ENCODE measurements at places on chromosomes 2 and 18.

DNA sequence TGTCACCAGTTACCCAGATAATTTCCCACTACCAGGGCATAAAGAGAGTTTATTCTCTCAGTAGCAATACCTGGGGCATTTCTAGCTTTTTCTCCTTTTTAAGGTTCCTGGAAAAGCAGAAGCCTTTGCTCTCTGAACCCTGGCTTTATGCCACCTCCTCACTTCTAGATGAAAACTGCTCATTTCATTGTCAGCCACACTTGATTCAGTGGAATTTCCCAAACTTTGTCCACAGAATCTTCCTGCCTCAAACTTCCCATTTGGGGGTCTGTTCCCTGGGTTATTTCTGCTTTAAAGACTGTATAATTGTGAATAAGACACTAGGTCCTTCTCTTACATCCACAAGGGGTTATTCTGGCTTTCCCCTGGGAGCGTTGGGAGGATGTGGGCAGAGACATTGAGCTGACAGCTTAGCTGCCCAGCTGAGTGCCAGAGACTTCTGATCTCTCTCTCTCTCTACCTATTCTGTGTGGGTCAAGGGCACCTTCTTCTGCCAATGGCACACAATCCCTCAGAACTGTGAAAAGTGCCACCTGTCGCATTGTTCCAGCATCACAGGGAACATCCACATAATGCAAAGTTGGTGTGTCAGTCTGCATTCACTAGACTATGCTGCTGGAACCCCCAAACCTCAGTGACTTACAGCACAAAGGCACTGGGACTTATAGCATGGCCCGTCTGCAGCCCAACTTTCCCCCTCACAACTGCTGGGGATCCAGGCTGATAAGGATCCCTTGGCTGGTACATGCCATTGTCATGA lies 19.9 kb upstream of the NRP2 start:
- DNase-seq = no peak

GRCh38 chr2:36137612-36138011 lies 218.0 kb upstream of the CRIM1 start:
- DNase-seq = no peak

GRCh38 chr18:76495006-76495370 lies at the start of gene ZNF516:
Gene ZNF516 (minus strand): TSS chr18:76495242. CDS start chr18:76443054, 52,188 bp downstream.
- DNase-seq = no peak

DNA sequence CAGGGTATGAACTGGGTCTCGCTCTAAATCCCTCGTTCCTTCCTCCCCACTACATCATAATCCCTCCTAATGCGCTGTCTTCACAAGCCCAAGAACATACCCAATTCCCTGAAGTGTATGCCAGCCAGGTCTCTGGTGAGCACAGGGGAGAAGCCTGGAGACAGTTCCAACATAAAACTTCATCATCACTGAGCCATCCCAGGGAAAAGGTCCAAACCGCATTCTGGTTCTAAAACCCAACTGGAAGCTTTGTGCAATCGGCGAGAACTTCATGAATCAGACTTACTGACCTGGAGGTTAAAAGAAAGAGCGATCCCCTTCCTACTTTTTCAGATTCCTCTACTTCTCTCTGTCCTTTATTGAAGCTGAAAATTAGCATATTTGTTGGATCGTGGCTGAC lies 132.7 kb downstream of the ALPK2 start:
- DNase-seq = no peak

DNA sequence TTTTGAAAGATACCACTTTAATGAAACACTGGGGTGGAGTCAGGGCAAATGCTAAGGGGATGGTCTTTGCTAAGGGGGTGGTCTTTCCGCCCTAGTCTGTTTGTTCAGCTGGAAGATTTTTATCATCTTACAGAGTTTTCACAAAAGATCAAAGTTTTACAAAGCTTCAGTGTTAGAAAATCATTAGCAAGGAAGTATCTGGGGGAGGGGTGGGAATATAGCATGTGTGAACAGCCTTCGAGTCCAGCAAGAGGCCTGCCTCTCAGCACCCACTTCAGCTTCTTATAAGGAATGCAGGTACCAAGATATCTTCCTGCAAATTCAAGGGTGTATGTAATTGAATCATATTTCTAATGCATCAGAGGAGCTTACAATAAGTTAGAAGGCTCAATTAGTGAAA lies 112.9 kb downstream of the RAPGEF4 start:
- DNase-seq = no peak

GRCh38 chr18:35473562-35473961 lies 24.2 kb downstream of the INO80C start:
- DNase-seq = no peak

DNA sequence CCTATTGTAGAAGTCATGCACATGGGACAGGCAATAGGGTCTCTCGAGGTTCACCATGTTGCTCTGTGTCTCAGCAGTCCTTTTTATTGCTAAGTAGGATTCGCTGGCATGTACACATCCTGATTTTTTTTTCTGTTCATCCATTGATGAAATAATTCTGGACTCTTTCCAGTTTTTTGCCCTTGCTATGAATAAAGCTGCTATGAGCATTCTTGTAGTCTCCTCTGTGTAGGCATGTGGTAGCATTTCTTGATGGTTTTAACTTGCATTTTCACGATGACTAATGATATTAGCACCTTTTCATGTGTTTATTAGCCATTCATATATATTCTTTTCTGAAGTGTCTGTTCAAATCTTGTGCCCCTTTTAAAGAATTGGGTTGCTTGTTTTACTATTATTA lies 65.8 kb upstream of the EDAR start:
- no peak for DNase-seq

DNA sequence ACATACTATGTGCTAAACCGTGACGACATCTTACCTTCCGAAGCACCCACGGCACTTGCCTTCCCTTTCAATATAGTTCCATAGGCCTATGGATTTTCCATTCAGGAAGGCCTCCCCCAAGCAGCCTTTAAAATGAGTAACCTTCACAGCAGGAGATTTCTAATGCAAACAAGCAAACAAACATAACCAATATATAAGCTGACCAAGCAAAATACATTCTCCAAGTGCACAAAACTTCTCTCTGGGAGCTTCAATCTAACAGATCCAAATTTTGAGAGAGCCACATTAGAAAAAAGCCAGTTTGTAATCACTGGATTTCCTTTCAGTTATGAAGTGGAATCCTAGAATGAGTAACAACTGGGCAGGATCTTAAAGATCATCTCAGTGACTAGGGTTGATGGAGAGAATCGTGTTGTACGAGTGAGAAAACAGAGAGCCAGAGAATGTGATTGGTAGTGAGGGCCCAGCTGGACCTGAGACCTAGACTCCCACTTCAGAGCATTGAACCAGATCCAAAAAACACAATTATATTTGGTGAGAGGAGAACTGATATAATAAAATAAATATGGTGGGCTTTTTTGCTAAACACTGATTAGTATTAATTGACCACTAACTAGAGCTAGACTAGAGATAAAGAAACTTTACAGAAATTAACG lies 145.6 kb downstream of the LAMA1 start:
- no peak for DNase-seq

DNA sequence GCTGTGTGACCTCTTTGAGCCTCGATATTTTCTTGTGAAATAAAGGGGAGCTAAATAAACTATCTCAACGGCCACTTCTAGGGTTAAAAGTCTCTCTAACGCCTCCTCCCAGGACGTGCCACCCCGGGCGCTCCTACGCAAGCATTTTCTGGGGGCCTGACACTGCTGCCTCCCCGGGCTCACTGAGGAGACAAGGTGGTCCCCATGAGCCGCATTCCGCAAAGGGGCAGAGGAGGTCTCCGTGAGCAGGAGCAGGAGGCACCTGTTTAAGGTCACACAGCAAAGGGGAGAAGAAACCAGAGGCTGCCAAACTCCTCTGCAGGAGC lies 913 bp upstream of the WNT10A start:
- DNase-seq = no peak

- DNase-seq = no peak
These were observed 1.3 kb downstream of the DUSP28 start for GRCh38 chr2:240561325-240561971.

DNA sequence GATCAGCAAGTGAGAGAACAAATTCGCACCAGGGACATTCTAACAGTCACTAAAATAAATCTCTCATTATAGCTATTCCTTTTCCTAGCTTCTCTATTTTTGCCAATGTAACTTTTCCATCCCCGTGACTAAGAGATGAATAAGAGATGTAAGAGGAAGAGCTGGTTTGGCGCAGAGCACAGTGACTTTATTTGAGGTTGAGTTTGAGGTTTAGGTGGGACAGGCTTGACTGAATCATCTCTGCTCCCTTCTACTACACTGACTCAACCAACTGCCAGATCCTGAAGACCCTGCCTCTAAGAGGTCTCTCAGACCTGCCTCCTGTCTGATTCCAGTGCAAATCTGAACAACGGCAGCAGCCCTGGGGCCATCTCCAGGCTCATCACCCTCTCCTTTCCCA lies 28.0 kb downstream of the RFX8 start:
- DNase-seq = no peak

- no peak for DNase-seq
These were observed 15.4 kb upstream of the ATP6V1B1 start for GRCh38 chr2:70920367-70920715.

- DNase-seq = no peak
These were observed 3.8 kb upstream of the FRZB start for GRCh38 chr2:182870227-182870626.

GRCh38 chr2:138035608-138036217 lies 71.4 kb downstream of the HNMT start:
- no peak for DNase-seq

DNA sequence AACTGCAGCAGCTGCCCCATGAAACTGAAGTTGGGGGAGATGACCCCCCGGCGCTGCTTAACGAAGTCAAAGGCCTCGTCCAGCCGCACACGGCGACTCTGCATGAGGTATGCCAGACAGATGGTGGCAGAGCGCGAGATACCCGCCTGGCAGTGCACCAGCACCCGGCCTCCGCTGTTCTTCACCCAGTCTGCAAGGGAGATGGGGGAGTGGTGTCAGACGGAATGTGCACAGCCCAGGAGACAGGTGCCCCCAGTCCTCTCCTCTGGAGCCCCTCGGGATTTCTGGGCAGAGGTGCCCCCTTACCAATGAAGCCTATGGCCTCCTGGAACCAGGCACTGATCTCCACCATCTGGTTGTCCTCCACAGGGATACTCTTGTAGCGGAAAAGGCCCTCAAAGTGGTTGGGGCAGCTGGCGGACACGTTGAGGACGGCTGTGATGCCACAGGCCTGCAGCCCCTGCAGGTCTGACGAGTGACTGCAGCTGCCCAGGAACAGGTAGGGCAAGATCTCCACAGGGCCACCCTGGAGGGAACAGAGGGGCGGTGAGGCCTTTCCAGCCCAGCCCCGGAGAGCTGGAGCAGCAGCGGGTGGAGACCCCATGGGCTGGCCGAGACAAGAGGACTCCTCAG lies 1.3 kb downstream of the DUSP2 start:
- no peak for DNase-seq

DNA sequence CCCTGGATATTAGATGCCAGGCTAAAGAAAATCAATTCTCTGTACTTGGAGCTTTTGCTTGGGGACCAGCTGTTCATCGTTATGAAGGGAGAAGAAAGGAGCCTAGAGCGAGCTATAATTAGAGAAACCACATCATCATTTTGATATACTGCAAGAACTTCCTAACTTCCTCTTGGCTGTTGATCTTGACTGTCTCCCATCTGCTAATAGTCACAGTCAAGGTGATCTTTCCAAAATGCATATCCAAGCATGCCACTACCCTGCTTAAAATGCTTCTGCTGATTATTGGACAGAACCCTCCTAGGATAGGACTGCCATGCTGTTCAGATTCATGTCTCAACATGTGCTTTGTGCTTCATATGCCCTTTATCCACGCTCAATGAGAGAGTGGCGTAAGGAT lies 54.8 kb downstream of the RAPGEF4 start:
- no peak for DNase-seq

- DNase-seq = no peak
These were observed 75.6 kb upstream of the CHMP1B start for GRCh38 chr18:11775436-11776174.

DNA sequence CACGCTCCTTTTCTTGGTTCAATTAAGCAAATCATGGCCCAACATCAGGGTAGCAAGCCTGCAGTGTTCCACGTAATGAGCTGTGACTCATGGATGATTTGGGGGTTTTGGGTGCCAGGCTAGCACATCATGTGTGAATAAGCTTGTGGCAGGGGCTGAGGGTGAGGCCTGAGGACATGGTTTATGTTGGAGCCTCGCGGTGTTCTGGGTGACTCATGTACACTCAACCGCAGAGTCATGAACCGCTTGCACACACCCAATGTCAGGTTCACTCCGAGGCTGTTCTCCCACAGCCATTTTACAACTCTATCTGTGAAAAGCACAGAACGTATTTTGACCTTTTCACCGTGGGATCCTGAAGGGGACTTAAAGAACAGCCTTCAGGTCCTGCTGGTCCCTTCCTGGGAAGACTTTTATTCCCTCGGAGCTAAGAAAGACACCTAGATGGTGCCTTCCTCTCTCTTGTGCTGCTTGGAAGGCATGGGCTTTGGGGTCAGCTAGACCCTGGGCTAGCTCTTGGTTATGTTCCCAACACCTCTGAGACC lies 139.9 kb upstream of the ZEB2 start:
- DNase-seq = peak; percentile 0

GRCh38 chr18:40851014-40851429 lies 1104.0 kb upstream of the PIK3C3 start:
- DNase-seq = no peak

GRCh38 chr2:215461836-215462532 lies 26.1 kb upstream of the FN1 start:
- DNase-seq = no peak

GRCh38 chr18:14935210-14935609 lies 187.2 kb downstream of the ANKRD30B start:
- DNase-seq = no peak

DNA sequence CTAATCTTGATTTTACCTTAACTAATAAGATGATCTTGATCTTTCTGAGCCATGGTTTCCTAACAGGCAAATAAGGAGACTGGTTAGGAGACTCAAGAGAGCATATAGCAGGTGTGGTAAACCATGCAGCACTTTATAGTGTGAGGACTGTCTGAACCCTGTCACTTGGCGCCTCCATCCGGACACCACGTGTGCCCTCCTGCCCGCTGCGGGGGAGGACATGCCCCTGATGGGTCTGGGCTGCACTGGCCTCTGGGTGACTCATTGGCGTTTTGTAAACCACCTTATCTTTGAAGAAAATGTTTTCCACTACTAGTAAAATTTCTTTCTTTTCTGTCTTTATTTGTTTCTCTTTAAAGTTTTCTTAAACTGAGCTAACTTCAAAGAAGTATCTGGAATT lies 131.1 kb downstream of the FMNL2 start:
- DNase-seq = no peak

DNA sequence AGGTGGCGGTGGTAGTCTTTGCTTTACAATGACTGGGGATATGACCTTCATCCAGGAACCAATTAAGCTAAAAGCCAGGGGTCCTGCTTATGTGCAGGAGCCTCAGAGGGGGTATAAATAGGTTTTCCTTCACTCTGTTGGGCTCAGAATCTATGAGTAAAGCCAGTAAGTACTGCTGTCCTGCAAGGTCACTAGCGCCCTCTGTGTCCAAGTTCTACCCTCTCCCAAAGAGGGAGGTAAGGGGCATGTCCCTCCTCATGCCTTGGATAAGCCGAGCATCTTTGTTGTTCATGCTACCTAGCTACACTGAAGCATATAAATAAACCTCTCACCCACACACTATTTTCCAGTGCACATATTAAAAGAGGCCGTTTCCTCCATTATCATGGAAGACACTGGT lies 79.4 kb downstream of the SPRED2 start:
- no peak for DNase-seq
